ENCODE measurements at places on chromosomes 6 and 20. TPM values are rescaled to one million over a fixed set of nuclear protein-coding genes. Genes with fewer than 3 reads are reported as not detected.

- DNase-seq: no peak
Measured at GRCh38 chr6:16684195-16684689, 77.0 kb downstream of the ATXN1 start.

DNA sequence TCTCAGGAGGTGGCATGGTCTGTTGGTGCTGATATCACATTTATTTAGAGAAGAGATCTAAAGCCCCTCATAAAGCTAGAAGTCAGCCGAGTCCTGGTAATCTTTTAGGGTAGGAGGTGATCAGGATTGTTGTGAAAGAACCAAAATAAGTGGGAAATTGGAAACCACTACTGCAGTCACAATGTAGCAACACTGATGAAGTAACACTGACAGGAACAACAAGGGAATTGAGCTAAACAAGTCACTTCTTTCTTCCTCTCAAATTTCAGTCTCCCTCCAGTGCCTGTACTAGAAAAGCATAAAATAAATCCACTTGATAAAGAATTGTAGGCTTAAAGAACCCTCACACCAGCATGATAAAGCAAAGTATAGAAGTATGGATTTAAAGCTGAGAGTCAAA, 1509.0 kb downstream of the GRIK2 start:
- no peak for DNase-seq

ESR1 gene
- total RNA-seq: 4.9 TPM

DNA sequence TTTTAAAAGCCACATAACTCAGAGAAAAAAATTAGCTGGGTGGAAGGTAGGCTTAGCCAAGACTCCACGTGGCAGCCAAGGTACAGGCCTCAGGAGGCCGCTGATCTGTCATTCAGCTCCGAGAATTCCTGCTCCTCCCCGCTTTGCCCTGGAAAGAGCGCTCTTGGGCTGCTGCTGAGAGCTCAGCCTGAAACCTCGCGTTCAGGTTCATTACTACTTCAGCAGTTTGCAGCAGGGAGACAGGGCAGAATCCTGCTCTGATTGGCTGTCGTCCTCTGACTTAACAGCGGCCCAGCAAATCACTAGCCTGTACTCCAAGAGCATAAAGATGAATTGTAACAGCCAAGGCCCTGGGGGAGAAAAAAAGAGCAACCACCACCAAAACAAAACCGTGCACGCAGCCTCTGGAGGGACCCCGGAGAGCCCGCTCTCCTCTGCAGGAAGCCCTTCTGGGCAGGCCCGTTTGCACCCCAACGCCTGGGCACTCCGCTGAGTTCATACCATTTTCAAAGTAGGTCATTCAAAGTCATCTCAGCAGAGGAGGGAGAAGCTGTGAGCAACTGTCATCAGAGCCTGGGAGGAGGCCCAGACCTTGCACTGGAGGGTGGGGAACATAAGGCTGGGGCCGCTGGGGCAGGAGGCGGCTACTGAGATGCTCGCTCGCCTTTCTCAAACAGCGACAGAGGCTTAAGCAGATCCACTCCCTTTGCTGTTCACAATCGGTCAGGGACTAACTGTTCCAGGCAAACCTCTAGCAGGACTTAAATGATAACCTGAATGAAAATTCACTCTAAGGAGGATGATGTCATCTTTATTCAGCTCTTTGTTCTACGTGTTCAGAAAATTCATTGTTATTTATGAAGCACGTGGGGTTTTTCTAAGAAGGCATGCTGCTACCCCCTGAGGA, 42.3 kb upstream of the ATXN1 start:
- DNase-seq: peak; percentile 57

DNA sequence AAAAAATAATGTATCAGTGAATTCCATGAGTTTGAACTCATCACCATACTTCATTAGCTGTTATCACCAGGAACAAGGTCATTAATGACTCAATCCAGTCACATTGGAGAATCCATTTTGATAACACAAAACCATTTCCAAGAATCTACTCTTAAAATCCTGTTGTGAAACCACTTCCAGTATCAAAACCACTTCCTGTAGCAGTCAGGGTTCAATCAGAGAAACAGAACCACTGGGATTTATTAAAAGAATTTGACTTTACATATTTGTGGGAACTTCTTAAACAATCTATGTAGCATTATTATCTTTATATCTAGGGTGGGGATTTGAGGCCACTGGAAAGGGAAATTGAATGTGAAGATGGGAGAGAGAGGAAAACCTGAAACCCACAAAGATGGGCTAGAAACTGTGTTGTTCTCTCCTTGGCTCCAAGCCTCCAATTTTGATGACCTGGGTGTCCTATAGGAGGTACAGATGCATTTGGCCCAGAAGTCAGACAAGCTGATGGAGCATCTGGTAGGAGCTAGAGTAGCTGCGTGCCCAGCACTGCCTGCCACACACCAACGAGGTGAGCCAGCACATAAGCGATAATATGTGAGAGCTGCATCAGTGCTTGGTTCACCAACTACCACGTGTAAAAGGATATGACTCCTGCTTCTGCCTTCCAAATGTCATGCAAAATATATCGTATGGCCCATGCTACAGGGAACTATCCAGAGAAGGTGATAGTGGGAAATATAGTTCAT, 117.0 kb downstream of the TMEM200A start:
- DNase-seq: no peak

GRCh38 chr20:40279390-40279789, 409.6 kb downstream of the MAFB start:
- no peak for DNase-seq

- no peak for DNase-seq
Measured at GRCh38 chr20:31908016-31908415, 37.6 kb downstream of the TTLL9 start.

- no peak for DNase-seq
Measured at GRCh38 chr6:143515766-143516355, 4.3 kb upstream of the FUCA2 start.

CRISP3 gene
- total RNA-seq: not detected

DEFB124 gene
- total RNA-seq: not detected

DNA sequence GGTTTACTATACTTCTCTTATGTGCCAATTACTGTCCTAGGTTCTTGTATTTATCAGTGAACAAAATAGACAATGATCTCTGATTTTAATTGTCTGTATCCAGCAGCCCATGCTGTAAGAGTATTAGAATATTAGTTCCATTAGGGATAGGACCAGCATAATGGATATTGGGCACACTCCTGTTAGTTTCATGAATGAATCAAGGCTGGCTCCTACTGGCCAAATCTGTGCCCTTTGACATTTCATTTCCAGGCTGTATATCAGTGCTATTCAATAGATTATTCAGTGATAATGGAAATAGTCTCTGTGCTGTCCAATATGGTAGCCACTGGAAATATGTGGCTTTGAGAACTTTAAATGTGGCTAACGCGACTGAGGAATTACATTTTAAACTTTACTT, 1007.9 kb upstream of the FLRT3 start:
- DNase-seq: no peak

LTB gene
- 0.84 TPM for total RNA-seq

GRCh38 chr20:15491575-15491974, 1081.7 kb downstream of the KIF16B start:
- no peak for DNase-seq

- DNase-seq: no peak
Measured at GRCh38 chr20:38181971-38182370, 16.9 kb upstream of the TGM2 start.

DNA sequence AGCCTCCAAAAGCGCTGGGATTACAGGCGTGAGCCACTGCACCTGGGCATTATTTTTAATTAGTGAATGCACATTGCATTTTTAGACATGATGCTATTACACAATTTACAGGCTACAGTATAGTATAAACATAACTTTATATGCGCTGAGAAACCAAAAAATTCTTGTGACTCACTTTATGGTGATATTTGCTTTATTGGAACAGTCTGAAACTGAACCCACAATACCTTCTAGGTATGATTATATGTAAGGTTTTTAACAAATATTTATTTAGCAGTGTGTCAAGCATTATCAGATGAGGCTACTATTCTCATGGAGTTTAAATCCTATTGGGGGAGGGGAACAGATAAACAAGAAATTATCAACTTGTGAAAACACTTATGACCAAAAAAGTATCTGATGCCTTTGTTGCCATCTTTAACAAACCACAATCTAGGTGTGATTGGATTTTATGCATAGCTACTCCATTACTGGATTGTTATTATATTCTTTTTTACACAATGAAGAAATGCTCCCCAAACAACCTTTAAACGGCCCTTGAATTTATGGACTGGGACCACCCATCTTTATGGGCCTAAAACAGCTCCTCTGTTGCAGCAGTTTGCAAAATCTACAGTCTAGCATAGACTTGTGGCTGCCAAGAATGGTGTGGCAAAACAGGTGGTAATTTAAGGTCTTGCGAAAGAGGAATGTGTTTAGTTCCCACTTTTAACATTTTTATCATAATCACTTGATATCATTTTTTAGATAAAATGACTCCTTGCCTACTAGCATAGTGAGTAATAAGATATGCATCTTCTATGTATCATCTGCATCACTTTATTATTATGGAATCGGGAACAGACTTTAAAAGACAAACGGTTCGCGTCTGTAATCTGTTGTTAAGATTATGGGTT, 159.2 kb upstream of the C6orf118 start:
- DNase-seq: no peak

DNA sequence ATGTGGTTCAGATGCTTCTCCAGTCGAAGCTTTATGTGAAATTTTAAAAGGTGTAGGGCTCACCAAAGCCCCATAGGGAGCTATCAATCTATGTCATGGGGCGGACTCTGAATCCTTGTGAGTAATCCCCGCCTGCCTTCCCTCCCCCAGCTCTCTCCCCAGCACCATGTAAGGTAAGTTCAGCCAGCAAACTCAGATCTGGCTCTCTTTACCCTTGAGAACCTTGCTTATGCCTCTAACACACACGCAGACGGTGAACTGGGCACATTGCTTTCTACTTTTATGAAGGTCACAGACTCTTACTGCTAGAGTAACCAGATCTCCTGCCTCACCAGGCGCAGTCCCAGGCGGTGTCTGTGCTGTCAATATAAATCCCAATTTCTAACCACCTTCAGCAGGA, 82.6 kb upstream of the CNKSR3 start:
- DNase-seq: peak; percentile 40

OR12D3 gene
- not detected for total RNA-seq

TGM3 gene
- total RNA-seq: not detected

SOX18 gene
- total RNA-seq: 83.4 TPM

CD93 gene
- total RNA-seq: 46.3 TPM

DNA sequence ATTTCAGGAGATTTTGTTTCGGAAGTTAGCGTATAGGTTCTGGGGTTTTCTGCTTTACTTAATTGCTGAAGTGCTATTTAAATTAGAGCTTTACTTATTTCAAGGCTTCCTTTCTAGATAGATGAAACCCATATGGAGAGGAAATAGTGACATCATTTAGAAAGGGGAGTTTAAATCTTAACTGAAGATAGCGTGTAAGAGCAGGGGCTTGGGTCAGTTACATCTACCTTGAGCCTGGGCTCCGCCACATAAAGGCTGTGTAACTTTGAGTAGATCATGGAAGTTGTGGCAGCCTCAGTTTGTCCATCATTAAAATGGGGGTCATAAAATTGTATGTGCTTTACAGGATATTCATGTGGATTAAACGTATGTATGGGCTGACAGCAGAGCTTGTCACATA, 4.7 kb downstream of the CDS2 start:
- no peak for DNase-seq

GRCh38 chr6:147841547-147842148, 333.2 kb downstream of the SAMD5 start:
- no peak for DNase-seq

WFDC2 gene
- total RNA-seq: 6.9 TPM

TFAP2C gene
- 0.47 TPM for total RNA-seq

DNA sequence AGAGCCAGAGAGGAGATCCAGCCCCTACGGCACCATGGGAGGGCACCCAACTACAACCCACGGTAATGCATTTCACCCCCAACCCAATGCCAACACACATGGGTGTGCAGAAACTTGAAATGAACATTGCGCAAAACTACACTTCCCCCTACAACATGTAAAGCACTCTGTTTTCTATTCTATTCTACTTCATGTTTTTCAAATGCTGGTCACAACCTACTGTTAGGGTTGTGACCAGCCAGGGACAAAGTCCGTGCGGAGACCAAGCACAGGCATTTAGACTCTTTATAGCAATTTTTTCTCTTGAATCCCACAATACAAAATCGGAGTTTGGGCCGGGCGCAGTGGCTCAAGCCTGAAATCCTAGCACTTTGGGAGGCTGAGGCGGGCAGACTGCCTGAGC, 90.6 kb downstream of the MRPL14 start:
- no peak for DNase-seq
